ENCODE measurements at places on chromosomes 13 and 19.

GRCh38 chr19:37929355-37929923 is 22.4 kb downstream of the SIPA1L3 start:
- no peak for DNase-seq

DNA sequence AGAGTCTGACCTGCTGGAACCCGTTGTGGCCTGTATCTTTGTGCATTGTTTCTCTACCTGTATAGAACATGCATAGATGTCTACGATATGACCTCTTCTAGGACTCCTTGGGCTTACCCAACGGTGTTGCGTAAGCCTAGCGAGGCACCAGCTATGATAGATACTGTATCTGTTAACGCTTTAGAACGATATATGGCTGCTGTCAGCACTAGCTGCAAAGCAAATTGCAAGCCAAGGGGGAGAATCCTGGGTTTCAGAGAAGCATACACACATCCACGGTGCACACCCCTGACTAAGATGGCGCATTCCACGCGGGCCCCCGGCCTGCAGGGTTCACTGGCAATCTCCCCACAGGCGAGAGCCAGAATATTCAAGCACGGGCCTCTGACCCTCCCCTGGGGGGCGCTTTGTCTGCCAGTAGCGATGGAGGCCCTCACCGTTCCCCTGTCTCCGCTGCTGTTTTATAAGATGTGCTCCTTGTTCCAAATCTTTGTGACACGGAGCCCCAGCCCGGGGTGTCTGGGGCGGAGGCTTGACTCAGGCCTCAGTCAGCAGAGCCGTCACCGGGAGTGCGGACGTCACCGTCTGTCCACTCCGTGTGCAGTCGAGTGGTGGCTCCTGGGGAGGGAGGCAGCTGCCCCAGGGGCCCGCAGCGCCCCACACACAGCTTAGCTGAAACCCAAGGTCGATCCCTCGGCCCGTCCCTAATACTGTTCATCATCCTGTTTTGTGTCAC is 12.9 kb upstream of the RPS15 start:
- no peak for DNase-seq

GRCh38 chr19:20103091-20103740 is 25.4 kb downstream of the ZNF90 start:
- no peak for DNase-seq

DNA sequence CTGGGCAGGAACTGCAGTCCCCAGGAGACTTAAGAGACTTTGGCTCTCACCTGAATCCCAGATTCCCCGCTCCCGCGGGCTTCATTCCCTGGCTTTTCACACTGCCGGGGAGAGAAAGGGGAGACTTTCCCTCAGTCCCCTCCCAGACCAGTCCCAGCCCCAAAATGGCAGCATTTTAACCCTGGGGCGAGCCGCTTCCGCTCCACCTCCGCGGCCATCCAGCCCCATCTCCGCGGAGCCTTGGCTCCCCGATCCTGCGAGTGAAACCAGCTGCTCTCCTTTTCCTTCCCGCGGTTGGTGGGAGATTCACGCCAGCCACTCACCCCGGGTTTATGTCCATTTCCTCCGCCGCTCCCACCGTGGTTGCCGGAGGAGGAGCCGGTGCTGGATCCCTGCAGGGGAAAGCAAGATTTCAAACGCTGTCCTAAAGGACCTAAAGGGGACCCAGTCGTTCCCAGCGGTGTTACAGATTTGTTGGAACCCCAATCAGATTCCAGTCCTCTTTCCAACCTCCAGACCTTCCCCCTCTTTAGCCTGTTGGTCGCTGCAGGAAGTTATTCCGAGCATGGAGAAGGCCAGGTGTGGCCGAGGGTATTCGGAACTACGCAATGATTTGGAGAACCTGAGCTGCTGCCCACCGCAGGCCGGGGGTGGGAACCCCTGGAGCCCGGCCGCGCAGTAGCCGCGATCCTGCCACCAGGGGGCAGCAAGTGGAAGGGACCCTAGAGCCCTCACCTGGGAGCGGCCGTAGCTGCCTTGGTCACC is 3.4 kb downstream of the DMKN start:
- DNase-seq = peak; percentile 95

- no peak for DNase-seq
These were observed 22.0 kb upstream of the UBAC2 start for GRCh38 chr13:99178636-99179035.

DNA sequence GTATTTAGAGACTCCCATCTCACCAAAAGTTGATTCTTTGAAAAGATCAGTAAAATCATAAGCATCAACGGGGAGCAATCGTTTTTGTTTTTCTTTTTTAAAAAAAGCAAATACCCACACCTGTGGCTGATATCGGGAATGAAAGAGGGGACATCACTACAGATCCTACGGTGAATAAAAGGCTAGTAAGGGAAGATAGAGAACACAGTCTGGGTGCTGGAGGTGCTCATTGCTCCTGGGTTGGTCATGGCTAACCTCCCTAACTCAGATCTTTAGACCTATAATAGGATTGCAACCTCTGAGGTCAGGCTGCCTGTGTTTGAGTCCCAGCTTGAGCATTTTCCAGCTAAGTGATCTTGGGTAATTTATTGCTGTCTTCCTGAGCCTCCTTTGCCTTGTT is 1.1 kb downstream of the EHD2 start:
- DNase-seq = no peak

DNA sequence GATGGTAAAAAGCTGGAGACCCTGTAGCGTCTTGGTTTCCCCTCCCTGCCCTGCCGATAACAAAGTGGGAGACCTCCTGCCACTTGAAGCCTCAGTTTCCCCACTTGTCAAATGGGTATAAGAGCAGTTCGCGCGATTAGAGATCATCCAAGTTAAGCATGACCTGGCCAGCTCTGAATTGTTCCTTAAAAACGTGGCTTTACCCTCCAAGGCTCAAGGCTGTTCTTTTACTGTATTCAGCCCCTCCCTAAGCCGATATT is 421 bp downstream of the TNPO2 start:
- no peak for DNase-seq

DNA sequence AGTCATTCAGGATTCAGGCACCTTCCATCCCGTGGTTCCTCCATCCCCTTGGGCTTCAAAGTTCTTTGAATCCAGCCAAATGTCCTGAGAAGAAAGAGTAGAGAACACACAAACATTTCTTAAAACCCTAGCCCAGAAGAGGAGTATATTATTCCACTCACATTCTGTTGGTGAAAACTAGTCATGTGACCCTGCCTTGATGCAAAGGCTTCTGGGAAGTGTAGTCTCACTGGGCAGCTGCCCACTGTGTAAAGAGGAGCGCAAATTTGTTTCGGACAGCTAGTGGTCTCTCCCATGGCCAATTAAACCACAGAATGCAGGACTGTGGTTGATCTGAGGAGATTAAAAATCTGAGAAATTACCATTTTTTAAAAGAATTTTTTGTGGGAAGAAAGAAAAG is 304.4 kb downstream of the SUCLA2 start:
- DNase-seq = no peak

DNA sequence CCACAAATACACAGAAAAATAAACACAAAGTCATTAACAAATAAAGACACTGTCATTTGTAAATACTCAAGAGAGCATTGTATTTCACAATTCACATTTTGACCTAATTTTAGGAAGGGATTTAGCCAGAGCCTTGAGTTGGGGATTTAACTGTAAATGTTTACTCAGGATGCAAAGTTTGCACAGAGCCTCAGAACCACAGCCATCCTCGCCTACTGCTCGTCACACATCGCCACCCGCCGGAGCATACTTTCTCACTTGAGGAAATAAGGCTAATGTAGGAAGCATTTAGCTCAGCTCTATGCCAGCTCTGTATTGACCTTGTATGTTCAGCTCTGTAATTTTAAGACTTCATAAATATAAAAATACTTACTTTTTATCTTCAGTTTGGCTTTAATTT is 442.7 kb downstream of the OXGR1 start:
- DNase-seq = peak; percentile 54

DNA sequence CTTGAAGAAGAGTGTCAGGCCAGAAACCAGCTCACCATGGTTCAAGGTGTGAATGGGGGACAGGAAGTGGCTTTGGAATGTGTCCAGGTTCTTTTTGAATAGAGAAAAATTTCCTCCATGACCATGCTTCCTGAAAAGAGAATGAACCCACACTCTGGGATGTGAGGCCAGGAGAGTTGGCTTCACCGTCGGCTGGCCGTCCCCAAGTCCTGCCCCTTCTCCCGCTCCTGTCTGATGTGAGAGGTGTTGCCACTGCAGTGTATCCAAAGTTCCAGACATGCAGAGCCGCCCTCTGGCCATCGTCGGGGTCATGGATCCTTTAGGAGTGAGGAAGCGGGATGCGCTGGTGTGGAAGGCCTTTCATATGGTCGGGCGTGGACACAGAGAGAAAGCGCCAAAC is 101.2 kb downstream of the COL4A2 start:
- DNase-seq = no peak

- DNase-seq = peak; percentile 84
These were observed 143.4 kb downstream of the SHISA2 start for GRCh38 chr13:25908366-25908765.

- no peak for DNase-seq
These were observed 127.4 kb downstream of the SLITRK5 start for GRCh38 chr13:87798536-87798935.

DNA sequence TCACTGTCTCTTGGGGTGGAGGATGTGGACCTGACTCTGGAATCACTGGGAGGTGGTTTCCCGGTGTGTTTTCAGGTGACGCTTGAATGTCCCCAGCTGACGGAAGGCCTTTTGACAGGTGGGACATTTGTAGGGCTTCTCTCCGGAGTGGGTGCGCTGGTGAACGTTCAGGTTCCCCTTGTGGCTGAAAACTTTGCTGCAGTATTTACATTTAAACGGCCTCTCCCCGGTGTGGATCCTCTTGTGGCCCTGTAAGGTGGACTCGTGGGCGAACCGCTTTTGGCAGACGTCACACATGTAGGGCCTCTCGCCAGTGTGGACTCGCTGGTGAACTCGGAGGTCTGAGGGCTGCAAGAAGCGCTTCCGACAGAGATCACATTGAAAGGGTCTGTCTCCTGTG is 7.8 kb downstream of the ZSCAN5B start:
- no peak for DNase-seq

DNA sequence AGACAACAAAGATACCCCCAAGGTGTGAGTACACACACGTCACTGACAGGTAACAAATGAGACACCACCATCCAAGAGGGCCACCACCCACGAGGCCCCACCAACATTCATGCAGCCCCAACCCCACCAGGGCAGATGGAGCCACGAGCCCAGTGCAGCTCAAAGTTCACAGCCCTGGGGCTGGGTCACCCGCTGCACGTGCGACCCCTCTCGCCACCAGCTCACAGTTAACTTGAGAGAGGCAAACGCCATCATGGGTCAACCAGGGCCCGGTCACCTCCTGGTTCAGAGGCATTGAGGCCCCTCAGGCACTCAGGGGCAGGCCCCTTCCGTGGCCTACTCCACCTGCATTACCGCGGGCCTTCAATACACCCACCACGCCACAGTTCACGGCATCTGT is 49.8 kb downstream of the EPS15L1 start:
- no peak for DNase-seq

DNA sequence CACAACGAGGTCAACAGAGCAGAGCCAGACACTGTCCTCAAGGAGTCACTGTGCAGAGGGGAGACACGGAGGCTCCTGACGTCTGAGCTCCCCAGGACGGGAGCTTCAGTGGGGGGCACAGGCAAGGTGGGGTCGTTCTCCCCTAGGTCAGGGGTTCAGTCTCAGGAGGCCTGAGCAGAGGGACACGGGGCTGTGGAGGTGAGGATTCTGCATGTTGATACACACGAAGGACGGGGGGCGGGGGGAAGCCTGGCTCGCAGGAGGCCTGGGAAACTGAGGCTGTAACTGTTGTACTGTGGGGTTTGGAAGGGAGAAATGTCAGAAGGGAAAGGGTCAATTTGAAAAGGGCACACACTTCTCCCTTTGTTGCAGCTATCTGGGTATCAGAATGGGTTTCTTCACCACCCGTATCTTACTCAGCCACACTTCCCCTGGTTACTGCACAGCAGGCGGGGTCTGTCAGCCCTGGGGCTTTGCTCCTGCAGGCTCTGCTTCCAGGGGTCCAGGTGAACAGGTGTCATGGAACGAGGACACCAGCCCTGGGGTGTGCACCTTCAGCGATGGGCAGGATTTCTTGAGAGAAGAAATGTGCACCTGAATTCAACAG is 748 bp upstream of the SIGLEC8 start:
- DNase-seq = no peak

DNA sequence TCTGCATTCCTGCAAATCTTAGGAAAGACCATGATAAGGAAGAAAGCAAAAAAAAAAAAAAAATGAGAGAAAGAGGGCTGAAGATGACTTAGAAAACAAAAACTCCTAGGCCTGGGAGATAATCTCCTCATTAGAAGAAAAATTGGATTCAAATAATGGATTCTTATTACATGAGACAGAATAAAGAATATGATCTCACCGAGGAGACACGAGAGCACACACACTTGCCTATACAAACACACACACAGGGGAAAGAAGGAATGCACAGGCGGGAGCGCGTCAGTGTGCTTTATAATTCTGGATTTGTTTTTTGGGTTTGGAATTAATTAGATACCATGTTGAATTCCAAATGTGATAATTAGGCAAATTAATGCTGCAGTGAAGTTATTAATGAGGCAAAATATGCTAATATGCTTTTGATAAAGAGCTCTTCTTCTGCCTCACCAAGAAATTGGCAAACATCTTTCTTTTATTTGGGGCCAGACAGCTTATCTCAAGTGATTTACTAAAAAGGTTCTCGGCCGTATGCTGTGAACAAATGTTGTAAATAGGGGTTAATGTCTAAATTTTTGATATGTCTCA is 36.1 kb upstream of the PCDH8 start:
- no peak for DNase-seq

DNA sequence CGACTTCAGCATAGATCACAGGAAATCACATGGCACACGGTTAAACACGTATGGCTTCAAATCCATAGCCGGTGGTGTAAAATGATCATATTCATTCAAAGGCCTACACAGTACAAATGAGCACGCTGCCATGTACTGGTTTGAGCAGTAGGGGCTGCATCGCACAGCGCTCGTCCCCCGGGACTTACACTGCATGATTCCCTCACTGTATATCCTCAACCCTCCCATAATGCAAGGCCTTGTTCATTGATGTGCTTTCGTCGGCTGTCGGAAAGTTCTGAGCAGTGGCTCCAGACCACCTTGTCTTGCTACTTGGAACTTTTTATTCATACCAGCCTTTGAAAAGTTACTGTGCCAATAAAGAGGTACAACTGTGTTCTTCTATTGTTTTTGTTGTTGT is 578.2 kb downstream of the MYO16 start:
- DNase-seq = no peak

DNA sequence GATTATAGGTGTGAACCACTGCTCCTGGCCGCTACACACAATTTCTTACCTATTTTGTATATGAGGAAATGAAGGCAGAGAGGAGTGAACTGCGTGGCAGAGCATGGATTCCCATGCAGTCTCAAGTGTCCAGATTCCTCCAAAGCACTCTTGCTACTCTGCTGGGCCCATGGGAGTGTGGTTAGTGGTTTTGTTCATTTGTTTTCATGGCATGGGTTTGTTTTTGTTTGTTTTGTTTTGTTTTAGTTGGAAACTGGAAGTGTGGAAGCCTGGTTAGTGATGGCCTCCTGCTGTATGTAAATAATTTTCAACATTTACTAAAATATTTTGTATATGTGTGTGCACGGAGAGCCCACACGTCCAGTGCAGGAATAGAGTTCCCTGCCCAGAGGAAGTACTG is 61.3 kb upstream of the LRCH1 start:
- no peak for DNase-seq
